B cell (primary cell): ENCODE measurements at places on chromosomes 3 and 15. TPM values are rescaled to one million over a fixed set of nuclear protein-coding genes. Genes with fewer than 3 reads are reported as not detected.

DNA sequence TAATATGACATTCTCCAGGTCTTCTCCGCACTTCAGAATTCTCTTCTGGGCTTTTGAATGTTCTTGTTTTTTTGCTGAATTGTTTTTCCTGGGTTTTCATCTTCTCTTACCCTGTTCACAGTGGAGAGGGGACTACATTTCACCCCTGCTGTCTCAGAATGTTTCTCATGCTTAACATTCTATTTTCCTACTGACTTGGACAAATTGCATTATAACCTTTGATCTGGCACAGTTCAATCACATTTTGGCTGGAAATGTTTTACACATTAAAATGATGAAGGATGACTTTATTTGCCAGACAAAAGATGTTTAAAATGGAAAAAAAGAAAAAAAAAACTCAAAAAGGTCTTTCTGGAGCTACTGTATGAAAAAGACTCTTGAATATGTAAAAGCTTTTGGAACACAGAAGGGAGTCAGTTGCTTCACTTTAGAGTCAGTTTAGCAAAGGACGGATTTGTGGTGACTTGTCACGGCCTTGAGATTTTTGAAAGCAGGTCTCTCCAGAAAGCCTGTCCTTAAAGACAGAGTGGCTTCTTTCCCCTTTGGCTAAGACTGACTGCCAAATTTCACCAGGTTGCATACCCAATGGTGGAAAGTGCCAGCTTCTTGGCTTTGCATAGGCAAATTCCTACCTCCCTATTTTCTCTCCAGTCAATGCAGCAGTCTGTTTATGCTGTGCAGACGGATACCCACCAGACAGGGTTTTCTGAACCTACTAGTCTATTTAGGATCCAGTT, 401.0 kb upstream of the TBL1XR1 start:
- peak overlapping the region; percentile 71 for H3K27ac ChIP-seq
- H3K4me1 ChIP-seq, result peaks cover 59% of the 10 kb centered on the region
- H3K27me3 ChIP-seq, result no peaks in the 10 kb centered on the region
- H3K4me3 ChIP-seq, result no peak overlapping the region

- H3K4me1 ChIP-seq, result no peaks in the 10 kb centered on the region
- H3K36me3 ChIP-seq, result no peaks in the 10 kb centered on the region
- H3K4me3 ChIP-seq, result no peak overlapping the region
- H3K27me3 ChIP-seq, result no peaks in the 10 kb centered on the region
- no peak for DNase-seq
Measured at GRCh38 chr3:189158034-189158433, 13.7 kb upstream of the TPRG1 start.

- peaks cover 25% of the 10 kb centered on the region for H3K36me3 ChIP-seq
- no peak for DNase-seq
- H3K4me1 ChIP-seq, result no peaks in the 10 kb centered on the region
- no peaks in the 10 kb centered on the region for H3K27me3 ChIP-seq
Measured at GRCh38 chr3:130693314-130693713, 53.3 kb downstream of the PIK3R4 start.

DNA sequence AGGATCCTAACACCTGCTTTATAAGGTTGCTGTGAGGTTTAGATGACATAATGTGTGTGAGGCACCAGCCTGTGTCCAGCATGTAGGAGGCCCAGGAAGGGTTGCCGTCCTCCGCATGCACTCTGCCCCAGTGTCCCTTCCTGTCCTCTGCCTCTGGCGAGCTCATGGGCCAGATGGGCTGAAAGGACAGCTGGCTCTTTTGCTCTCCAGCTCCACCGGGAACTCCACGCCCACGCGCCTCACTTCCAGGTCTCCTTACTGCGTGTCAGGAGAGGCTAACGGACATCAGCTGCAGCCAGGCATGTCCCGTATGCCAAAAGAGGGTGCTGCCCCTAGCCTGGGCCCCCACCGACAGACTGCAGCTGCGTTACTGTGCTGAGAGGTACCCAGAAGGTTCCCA, 12.2 kb downstream of the MUC20 start:
- H3K4me3 ChIP-seq, result no peak overlapping the region
- no peak for DNase-seq
- H3K36me3 ChIP-seq, result no peaks in the 10 kb centered on the region
- H3K27me3 ChIP-seq, result no peaks in the 10 kb centered on the region

GRCh38 chr15:62561059-62561519, 396.0 kb upstream of the C2CD4B start:
- H3K27ac ChIP-seq, result no peak overlapping the region
- DNase-seq, result no peak
- no peaks in the 10 kb centered on the region for H3K36me3 ChIP-seq
- no peaks in the 10 kb centered on the region for H3K4me1 ChIP-seq

Gene IVD
- 106 and 114 TPM in 2 replicates for total RNA-seq

Gene STRC
- total RNA-seq, result 1.0 and 1.3 TPM in 2 replicates

Gene GOLGA8O
- 0.71 and 1.2 TPM in 2 replicates for total RNA-seq
